Cerebellum (tissue), 4 donors: ENCODE measurements at places on chromosomes 2 and 18.

DNA sequence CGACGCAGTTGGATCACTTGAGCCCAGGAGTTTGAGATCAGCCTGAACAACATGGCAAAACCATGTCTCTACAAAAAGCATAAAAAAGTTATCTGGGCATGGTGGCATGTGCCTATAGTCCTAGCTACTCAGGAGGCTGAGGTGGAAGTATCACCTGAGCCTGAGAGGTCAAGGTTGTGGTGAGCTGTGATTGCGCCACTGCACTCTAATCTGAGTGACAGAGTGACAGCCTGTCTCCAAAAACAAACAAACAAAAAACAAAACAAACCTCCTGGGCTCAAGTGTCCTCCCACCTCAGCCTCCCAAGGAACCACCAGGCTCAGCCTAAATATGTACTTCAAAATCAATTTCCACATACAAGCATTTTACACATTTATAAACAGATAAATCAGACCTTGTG lies 83.8 kb downstream of the STRN start:
- DNase-seq: no peak

DNA sequence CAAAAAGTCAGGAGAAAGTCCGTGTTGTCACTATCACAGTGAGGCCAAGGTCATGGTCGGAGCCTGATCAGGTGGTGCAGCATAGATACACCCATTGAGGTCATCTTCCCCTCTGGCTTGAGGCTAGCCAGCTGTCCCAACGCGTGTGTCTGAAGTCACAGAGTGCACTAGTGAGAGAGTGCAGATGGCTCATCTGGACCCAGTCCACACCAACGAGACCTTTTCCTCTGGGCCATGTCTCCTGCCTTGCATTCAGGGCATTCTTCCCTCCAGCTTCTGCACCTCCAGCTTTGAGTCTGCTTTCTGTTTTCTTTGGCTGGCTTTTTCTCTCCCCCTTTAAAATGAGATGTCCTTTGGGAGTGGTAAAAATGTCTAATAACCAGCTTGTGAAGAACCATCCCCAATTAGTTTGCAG lies 146.9 kb downstream of the TDRD15 start:
- no peak for DNase-seq

GRCh38 chr18:59550174-59550516 lies 147.1 kb downstream of the CCBE1 start:
- DNase-seq: peak; percentile 37

DNA sequence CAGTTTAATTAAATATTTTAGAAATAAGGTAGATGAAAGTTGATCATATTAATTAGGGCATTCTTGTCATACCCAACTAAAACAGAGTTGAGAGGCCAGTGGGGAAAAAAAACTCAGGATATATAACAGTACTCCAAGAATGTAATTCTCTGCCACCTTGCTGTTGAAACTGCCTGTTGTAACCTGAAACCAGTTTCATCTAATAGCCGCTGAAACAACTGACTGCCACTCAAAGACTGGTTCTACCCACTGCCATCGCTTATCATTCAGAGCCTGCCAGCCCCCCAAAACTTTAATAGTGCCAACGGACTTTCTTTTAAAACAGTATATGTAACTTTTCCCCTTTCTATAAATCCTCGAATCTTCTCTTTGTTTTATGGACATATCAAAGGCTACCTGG lies 37.7 kb upstream of the FSIP2 start:
- DNase-seq: no peak

DNA sequence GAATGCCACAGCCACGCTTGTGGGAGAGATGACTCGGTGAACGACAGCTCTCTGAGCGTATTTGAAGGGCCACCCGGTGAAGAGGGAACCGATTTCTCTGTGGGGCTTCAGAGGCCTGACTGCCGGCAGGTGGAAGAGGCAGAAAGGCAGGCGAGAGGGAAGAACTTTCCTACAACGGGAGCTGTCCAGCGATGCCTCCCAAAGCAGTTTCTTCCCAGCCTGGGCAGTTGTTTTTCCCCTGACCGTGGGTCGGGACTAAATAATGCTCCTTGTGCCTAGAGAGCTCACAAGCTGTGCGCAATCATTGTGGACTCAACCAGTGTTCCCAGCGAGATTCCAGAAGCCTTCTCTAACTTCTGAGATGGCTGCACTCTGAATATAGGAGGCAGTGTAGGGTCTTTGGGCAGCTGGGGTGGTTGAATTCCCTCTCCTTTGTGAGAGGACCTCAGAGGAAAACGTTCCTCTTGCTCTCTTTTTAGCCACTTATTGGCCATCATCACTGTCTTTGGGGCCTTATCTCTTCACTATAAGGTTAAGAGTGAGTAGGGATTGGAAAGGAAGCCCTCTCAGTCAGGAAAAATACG lies 710 bp downstream of the SEC11C start:
- DNase-seq: peak; percentile 5

- DNase-seq: no peak
Measured at GRCh38 chr2:127347734-127348392, 39.9 kb downstream of the MAP3K2 start.

- no peak for DNase-seq
Measured at GRCh38 chr2:150119819-150120218, 367.6 kb downstream of the RND3 start.

GRCh38 chr2:37287966-37288365 lies 36.7 kb downstream of the PRKD3 start:
- no peak for DNase-seq

DNA sequence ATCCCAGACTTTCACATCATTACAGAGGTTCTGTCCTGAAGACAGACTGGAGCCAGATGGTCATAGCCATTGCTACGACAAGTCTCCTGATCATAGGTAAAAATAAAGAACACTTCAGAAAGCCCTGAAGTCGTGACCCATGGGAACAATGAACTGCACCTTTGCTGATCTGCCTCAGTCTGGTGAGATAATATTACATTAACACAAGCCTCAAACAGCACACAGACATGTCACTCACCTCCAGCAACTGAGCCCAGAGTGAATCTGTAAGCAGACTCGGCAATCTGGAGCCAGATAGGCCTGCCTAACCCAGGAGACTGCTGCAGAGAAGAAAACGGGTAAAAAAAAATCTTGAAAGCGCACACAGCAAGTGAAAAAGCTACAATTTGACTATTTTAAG lies 79.2 kb downstream of the SLC25A12 start:
- DNase-seq: no peak

DNA sequence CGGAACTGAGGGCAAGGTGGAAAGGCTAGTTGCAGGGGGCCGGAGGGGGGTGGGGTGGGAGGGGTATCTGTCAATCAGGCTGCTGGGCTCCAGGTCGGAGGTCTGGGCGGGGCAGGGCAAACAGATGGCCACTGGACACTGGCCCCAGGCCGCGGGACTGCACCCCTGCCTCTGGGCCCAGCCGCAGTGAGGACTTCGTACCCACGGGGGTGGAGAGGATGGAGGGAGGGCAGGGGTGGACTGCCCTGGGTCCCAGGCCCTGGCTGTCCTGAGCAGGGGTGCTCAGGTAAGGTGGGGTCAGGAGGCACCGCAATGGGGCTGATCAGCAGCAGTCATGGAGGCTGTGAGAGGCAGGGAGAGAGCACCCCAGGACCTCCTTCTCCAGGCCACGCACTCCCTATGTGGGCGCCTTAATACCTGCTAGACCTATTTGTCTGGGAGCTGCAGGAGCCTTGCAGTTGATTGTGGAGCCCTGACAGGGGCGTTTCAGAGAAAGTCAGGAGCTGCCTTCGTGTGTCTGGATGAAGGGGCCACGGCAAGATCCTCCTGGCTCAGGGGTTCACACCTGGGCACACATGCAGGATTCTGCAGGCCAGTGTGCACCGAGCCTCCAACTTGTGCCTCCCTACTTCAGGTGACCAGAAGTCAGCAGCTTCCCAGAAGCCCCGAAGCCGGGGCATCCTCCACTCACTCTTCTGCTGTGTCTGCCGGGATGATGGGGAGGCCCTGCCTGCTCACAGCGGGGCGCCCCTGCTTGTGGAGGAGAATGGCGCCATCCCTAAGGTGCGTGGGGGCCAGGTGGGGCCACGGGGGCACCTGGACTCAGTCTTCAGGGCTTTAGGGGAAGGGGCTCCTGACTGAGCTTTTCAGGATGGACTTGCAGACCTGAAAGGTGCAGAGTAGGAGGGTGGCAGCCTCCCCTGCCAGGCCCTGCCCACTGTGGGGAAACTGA lies 1.5 kb downstream of the CTDSP1 start:
- no peak for DNase-seq

- DNase-seq: no peak
Measured at GRCh38 chr18:30454920-30455319, 587.6 kb downstream of the DSC3 start.

GRCh38 chr2:160289126-160289525 lies 89.1 kb upstream of the ITGB6 start:
- DNase-seq: no peak

DNA sequence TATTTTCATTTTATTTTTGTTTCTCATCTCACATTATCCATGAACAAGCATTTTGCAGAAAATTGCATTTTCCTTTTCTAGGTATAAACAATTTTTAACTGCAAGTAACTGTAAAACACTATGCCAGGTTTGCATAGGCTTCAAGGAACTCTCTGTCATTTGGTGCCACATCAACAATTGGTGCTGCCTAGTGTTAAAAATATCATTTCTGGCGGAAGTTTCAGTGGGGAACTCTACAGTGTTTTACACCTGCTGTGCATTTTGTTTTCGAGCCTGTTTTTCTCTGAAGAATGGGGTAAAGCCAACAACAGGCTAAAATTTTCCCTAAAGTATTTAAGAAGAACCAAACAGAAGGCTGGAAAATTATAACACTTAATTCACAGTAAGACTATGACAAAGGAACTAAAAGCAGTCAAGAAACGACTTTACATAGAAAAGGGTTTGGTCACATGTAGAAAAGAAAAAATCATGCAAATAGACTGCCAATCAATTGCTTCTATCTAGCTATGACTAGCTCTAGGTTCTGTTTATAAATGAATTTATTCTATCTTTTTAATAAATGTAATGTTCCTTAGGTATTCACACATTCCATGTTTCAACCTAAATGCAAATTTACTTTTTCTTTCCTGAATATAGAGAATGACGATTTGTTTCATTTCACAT lies 21.4 kb upstream of the FRZB start:
- no peak for DNase-seq

DNA sequence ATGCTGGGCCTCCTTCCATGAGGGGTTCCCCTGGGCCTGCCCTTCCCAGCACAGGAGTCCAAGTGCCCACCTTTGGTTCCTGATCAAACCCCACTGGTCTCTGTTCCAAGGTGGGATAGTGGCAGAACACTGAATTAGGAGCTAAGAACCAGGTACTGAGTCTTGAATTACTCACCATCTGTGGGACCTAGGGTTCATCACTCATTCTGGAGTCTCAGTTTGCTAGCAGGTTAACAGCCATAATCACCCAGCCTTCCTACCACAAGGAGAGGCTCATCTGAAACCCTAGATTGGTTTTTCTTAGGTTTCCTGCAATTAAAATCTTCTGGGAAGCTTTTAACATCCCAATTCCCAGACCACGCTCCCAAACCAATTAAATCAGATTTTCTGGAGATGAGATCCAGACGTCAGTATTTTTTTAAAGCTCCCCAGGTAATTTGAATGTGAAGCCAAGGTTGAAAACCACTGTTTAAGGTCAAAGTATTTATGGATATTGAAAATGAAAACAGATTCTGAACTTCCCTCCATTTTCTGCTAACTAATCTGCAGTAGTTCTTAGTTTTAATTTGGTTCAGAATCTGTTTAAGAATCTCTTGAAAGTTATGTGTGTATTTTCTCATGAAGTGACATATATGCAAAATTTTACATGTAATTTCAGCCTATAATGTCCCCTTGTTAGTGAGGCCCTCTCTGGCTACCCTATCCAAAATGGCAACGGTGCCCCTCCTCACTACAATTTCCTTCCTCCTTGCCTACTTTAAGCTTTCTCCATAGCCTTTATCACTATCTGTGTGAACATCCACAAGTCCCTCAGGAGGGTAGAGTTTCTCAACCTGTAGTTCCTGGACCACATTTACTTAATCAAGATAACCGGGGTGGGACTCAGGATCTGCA lies 166.5 kb upstream of the CXCR4 start:
- DNase-seq: no peak

GRCh38 chr2:201118961-201119854 lies 3.2 kb downstream of the CFLAR start:
- no peak for DNase-seq

DNA sequence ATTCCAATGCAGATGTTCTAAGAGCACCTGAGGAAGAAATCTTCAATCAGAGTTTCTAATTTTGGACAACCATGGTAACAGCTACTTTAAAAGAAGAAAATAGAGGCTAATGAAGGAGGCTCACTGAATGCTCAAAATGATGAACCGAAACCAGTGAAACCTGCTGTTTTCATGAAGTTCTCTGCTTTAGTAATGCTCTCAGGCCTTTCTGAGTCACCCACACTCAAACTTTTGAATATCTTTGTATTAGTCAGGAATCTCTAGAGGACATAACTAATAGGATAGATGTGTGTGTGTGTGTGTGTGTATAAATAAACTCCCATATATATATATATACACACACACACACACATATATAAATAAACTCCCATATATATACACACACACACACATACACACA lies 76.9 kb upstream of the RIT2 start:
- DNase-seq: no peak

DNA sequence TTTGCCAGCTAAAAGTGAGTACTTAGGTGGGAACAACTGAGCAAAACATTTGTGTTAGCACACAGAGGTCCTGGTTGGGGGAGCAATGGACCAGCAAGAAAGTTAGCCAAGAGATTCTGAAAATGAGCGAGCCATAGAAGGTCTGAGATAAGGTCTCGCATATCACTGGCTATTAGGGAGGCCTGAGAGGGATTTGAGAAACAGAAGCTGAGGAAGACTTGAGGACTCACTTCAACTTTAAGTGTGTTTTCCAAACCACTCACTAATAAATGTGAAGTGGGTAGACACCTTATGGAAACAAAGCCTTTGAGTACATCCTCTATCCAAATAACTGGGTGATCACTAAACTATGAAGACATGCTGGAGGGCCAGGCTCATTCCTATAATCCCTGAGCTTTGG lies 958.5 kb downstream of the DPP10 start:
- DNase-seq: no peak

GRCh38 chr2:78861546-78861945 lies 164.0 kb upstream of the REG3G start:
- no peak for DNase-seq

- DNase-seq: no peak
Measured at GRCh38 chr2:112712465-112712864, 8.4 kb upstream of the NT5DC4 start.

GRCh38 chr2:207625014-207625907 lies at the start of gene METTL21A:
Gene METTL21A (minus strand): TSS chr2:207625394. CDS start chr2:207624375, 1,019 bp downstream.
- DNase-seq: peak; percentile 94

DNA sequence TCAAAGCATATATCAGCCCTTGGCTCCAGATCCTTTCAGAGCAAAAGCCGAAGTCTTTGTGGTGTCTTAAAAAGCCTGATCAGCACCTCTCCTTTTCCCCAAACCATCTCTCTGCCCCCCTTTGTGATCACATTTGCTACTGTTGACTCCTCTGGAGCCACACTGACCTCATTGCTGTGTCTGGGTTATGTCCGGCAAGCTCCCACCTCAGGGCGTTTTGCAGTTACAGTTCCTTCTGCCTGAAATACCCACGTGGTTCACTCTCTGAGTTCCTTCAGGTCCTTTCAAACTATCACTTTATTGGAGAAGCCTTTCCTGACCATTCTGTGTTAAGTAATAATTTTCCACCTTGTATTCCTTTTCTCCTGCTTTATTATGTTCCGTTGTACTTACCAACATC lies 11.8 kb downstream of the C2orf69 start:
- DNase-seq: no peak

GRCh38 chr18:46711444-46711863 lies 45.4 kb downstream of the ST8SIA5 start:
- DNase-seq: no peak

- no peak for DNase-seq
Measured at GRCh38 chr2:95044601-95045000, 19.1 kb downstream of the MAL start.
